ENCODE measurements at places on chromosomes 6 and 20.

GRCh38 chr20:32599783-32600340 lies 14.7 kb upstream of the NOL4L start:
- DNase-seq, result peak; percentile 36

GRCh38 chr6:150841189-150841588 lies 24.3 kb upstream of the MTHFD1L start:
- no peak for DNase-seq

DNA sequence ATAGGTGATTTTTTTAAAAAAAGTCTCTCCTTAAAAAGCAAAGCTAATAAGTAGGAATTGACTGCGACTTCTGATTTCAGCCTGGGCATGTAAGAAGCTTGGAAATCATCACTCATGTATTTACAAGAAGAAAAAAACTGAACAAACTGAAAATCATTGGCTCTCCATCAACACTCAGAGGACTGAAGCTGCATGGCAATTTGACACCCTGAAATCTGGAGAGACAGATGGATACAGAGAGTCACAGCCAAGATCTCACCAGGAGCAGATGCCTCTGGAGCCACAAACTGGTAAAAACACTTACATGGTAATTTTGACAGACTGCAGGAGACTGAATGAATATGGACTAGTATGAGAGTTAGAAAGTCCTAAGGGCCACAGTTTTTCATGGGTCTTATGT lies 191.2 kb upstream of the TCF21 start:
- peak; percentile 38 for DNase-seq

DNA sequence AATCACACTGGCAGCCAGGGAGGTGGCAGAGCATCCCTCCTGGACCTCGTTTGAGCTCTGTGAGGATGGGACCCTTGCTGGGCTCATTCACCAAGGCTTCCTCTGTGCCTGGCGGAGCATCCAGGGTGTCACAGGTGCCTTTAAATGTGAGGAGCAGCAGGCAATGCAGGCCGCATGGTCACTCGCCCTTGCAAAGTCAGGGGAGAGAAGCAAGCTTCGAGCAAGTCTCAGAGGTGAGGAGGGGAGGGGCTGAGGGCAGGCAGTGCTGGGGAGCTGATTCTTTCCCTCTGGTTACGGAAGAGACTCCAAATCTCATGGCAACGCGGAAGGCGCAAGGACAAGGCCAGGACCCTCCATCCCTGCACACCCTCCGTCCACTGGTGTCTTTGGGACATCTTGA lies 182.7 kb upstream of the PMEPA1 start:
- no peak for DNase-seq

- DNase-seq, result no peak
These were observed 3.9 kb downstream of the SPEF1 start for GRCh38 chr20:3777381-3777715.

DNA sequence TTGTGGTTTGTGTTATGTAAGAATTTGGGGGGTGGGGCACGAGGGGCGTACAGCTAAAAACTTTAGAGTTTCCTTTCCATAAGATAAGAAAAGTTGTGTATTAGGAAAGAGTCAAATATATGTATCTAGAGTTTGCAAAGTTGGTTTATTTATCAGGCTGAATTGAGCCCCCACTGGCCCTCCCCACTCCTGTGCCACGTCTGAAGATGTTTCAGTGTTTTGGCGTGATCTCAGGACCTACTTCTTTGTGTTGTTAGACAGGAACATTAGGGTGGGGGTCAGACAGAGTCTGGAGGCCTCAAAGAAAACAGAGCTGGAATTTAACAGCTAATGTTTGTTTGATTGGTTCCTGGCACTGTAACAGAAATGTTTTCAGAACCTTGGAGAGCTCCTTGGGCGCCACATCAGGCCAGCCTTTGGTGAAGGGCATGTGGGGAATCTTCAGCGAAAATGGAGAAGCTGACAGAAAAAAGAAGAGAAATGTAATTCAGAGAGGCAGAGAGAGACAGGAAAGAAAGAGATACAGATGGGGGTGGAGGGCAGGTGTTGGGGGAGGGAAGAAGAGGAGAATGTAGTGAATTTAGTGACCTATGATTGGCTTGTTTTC lies 674 bp downstream of the NRSN1 start:
- DNase-seq, result peak; percentile 4

DNA sequence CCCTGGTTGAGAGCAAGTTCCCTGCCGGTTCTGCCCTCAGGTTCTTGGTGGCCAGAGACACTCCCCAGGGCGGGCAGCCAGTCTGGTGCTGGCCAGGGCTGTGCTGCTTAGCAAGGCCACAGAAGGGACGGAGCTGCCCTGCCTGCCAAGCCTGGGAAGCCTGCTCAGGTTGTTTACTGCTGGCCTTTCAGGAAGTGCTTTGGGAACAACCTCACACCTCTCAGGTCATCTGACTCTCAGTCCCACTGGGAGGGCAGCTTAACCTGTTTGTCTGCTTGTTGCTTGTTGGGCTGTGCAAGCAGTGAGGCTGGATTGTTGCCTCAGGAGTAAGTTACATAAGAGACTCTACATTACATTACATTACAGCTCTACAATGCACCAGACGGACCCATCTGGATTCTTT lies 75.8 kb upstream of the AFDN start:
- no peak for DNase-seq

DNA sequence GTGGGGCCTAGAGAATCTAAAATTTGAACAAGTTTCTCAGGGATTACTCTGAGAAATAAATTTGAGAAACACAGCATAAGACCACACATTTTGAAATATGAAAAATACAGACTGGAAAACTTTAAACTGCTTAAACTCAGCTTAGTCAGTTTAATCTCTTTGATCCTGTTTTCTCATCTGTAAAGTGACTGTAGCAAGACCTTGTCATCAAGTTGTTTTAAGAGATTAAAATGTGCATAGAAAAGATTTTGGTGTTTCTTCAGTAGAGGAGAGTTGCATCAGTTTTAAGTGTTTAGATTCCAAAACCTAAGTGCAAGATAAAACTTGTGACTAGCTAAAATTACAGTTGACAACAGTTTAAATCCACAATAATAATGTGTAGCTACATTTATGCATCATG lies 8.1 kb upstream of the BCKDHB start:
- no peak for DNase-seq

DNA sequence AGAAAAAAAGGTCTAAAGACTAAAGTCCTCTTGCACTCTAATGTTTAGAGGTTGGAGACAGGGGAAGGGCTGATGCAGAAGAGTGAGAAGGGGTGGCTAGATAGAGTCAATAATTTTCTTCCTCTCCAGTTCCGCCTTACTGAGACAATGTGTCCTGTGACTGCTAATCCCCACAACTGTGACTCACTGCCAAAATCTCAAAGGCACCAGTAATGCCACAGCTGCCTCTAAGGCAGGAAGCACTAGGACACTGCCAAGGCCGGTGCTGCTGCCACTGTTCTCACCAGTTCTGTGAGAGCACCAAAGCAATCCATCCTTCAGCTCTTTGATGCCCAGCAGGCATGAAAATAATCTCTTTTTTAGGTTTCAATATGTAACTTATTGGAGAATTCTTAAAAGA lies 701.9 kb upstream of the MAP3K7 start:
- DNase-seq, result no peak

DNA sequence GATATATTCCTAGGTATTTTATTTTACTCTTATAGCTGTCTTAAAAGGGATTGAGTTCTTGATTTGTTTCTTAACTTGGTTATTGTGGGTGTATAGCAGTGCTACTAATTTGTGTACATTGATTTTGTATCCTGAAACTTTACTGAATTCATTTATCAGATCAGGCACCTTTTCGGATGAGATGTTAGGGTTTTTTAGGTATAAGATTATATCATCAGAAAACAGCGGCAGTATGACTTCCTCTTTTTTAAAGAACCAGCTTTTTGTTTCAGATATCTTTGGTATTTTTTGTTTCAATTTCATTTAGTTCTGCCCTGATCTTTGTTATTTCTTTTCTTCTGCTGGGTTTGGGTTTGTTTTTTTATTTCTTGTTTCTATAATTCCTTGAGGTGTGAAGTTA lies 382.4 kb upstream of the ADGRB3 start:
- DNase-seq, result no peak

- DNase-seq, result no peak
These were observed 175.1 kb downstream of the PTPRK start for GRCh38 chr6:128345278-128345677.

DNA sequence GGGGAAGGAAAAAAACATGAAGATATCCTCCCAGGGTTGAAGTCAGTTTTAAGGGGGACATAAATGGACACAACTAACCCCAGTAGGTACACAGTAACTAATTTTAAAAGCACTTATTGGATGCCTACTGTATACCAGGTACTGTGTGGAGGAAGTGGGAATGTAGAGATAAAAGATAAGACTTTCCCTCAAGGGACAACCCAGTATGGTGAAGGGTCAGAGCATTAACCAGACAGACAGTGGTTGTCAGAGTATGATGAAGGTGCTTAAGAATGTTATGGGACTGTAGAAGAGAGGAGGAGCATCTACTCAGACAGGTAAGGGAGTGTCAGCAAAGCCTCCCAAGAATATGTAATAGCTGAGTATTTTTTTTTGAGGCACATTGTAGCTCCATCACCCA lies 906 bp downstream of the ABCF1 start:
- DNase-seq, result no peak

GRCh38 chr6:87378947-87379346 lies 28.8 kb upstream of the CFAP206 start:
- DNase-seq, result no peak

GRCh38 chr20:49675368-49676151 lies 38.1 kb downstream of the B4GALT5 start:
- DNase-seq, result no peak

DNA sequence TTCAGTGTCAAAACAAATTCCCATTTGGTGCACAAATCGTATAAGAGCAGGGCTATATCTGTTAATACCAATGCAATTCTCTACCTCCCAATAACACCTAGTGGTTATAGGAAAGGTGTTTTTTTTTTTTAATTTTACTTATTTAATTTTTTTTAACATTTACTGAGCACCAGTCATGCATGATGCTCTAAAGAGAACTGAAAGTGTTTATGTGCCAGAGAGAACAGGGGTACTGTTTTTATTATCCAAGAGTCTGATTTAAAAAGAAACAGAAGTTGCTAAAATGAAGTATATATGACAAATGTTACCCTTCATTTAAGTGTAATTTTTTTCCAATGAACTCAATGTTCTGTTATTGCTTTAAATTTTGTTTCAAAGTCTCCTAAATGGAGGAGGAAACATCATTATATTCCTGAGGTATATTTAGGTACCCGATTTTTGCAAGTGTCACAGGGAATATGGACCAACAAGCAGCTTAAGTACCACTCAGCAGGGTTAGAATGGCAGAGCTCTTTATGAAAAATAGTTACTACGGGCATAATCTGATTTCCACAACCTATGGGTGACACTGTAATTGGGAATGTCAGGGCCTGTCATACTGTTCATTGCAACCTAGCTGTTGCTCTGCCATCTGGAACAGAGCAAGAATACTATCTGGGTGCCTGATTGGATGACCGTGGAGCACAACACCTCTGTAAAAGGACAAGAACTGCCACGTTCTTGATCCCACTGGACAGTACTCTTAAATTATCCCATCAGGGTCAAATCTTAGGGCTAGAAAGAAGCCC lies 195.4 kb downstream of the KHDRBS2 start:
- no peak for DNase-seq

GRCh38 chr20:42218621-42219374 lies 600.6 kb upstream of the CHD6 start:
- no peak for DNase-seq

DNA sequence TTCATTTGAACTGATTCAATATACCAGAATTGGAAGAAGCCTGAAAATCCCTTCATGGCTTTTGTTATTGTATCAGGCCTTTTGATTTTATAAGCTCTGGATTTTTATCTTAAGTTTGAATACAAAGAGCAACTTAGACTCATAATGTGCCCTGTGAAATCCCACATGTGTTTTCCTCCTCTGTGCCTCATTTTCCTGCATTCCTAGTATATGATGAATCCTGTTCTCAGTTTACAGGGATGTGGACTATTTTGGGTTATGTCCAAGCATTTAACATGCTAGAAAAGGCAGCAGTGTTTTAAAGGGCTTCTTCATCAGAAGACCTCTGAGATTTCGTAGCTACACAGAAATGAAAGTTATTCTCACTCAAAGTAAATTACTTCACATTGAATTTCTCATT lies 455.0 kb downstream of the RFPL4B start:
- DNase-seq, result peak; percentile 93

DNA sequence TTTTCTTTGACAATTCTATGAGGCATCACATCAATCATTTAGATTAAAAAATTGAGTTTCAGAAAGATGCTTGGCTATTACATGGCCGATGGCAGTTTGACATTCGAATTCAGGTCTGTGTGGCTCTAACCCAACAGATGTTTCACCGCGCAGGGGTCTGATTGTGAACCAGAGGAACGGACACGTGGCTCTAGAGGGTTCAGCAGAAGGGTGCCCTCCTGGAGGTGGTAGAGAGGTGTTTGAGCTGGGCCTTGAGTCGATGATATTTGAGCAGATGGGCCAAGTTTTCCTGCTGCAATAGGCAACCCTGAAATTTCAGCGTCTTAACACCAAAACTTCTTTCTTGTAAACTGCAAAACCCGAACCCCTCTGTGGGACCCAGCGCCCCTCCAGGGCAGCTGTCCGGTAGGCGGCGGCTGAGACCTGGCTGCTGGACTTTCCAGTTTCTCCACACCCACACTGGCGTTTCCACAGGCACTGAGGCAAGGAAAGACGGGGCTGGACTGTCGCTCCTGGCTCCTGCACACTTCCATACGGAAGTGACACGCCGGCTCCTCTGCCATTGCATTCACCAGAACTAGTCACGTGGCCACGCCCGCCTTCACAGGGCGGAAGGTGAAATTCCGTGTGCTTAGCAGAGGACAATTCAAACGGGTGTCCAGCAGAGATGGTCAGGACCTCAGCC lies 11.3 kb upstream of the AFDN start:
- DNase-seq, result no peak

DNA sequence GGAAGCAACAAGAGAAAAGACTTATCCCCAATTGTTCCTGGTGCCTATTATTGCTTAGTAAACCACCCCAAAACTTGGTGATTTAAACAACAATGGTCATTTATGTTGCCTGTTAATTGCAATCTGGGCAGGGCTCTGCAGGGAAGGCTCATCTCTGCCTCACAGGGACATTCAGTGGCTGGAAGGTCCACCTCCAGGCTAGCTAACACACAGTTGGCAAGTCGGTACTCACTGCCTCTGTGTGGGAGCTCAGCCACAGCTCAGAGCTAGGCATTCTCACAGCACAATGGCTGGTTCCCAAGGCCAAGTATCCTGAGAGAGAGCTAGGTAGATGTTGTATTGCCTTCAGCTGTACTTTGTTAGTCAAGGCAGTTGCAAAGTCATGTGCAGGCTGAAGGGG lies 18.5 kb upstream of the GMDS start:
- DNase-seq, result no peak

DNA sequence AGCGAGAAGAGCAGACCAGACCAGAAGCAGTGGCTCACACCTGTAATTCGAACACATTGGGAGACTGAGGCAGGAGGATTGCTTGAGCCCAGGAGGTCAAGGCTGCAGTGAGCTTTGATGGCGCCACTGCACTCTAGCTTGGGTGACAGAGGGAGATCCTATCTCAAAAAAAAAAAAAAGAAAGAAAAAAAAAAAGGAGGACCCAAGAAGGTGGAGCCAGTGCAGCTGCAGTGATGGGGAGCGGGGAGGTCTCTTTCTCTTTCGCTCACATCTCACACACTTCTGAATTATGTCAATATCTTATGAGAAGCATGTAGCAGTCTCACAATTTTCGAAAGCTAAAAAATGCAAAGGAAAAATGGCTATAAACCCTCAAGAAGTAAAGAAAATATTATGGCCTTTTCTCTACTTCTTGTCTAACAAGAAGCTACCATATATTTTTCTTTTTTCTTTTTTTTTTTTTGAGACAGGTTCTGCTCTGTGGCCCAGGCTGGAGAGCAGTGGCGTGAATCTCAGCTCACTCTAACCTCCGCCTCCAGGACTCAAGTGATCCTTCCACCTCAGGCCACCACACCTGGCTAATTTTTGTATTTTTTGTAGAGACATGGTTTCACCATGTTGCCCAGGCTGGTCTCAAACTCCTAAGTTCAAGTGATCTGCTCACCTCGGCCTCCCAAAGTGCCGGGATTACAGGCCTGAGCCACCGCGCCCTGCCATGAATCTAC lies 3.8 kb upstream of the SPO11 start:
- DNase-seq, result no peak

Measured in foreskin fibroblast (primary cell).